OCI-LY7 (cell line): ENCODE measurements at places on chromosomes 1 and 21. TPM values are rescaled to one million over a fixed set of nuclear protein-coding genes. Genes with fewer than 3 reads are reported as not detected.

DNA sequence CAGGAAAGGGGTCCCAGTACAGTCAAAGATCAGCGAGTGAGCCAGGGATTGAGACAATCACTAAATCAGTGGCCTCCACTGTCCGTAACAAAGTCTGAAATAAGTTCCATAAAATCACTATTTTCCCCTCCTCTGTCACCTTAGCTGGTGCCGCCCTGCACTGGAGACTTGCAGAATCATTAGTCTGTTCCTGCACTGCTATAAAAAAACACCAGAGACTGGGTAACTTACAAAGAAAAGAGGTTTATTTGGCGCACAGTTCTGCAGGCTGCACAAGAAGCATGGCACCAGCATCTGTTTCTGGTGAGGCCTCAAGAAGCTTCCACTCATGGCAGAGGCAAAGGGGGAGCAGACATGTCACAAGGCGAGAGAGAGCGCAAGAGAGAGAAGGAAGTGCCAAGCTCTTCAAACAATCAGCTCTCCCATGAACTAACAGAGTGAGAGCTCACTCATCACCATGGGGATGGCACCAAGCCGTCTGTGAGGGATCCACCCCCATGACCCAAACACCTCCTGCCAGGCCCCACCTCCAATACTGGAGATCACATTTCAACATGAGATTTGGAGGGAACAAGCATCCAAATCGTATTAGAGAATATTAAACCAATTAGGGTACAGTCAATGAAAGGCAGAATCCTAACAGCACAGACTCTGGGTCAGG, 129.8 kb upstream of the TIAM1 start:
- no peak for DNase-seq

- DNase-seq: no peak
Measured at GRCh38 chr21:33007747-33008146, 18.0 kb upstream of the OLIG2 start.

SNX27 gene
- total RNA-seq: 31.6 and 32.0 TPM in 2 replicates

- no peak for DNase-seq
Measured at GRCh38 chr1:247474367-247474766, 16.5 kb upstream of the OR2B11 start.

- no peak for DNase-seq
Measured at GRCh38 chr1:61143821-61144424, 61.6 kb downstream of the NFIA start.

DNA sequence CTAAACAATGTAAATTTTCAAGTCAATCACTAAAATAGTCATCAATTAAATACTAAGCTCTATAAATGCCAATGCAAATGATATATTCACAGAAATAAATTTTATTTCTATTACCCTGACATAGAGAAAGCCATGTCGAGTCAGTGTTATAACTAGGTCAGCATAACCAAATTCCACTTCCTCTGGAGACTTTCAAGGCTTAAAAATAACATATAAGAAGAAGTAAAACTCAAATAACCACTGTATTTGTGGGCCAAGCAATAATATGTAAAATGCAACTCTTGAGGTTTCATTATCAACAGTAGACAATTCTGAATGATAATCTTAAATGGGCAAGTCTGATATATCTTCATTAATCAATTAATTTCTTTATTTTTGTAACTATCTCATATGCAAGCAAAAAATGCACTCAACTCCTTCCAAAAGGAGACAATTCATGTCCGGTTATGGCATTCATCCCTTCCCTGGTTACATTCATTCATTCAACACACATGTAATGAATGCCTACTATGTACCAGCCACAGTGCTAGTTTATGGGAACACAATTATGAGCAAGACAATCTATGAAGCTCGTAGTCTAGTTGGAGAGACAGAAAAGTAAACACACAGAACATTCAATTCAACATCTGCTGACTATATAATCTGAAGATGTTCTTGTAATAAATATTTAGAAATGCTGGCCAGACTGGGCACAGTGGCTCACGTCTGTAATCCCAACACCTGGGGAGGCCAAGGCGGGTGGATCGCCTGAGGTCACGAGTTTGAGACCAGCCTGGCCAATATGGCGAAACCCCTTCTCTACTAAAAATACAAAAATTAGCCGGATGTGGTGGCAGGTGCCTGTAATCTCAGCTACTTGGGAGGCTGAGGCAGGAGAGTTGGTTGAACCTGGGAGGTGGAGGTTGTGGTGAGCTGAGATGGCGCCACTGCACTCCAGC, 37.1 kb upstream of the CAP1 start:
- peak; percentile 56 for DNase-seq

DNA sequence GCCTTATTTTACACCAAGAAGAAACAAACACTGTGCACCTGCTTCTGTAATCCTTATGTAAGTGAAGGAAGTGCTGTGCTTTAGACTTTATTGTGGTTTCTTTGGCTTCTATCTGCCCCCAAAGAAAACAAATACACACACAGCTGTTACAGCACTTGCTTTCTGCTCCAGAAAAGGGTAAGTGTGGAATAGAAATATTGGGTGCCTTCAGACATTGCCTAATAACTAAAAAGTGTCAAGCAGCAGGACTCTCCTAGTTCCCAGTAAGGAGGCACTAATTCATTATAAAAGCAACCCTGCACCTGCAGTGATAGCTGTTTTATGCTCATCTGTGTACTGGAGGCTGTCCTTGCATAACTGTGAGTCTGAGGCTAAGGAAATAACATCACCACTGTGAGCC, 23.4 kb upstream of the PRRX1 start:
- no peak for DNase-seq

CLCA1 gene
- not detected in 2 replicates for total RNA-seq

DNA sequence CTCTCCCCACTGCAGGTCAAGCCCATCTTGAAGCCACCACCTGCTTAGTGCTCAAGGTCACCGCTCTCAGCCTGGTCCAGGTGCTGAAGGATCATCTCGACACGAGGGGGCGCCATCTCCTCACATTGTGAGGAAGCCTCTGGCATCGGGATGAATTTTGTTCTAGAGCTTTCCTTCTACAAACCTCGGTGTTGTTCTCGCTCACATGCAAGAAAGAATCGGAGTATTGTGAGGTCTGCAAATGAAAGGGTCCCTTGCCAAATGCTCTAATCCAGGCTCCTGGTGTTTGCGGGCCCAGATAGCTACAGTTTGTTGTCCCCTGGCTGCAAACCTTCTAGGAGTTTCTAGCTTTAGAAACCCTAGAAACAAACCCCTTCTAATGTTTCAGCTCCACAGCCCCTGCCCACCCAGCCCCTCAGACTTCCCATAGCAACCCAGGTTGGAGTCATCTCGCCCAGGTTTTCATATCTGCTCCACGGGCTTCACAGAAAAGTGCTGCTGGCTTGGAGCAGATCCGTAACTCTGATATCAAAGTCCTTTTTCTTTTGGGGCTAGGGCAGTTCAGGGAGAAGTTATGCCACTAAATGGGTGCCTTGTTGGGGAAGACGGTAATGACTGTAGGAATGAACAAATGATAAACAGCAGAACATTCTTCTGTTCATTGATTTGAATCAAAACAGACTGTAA, 8.6 kb upstream of the ATP5PO start:
- DNase-seq: peak; percentile 91

TRAF5 gene
- 54.4 and 61.1 TPM in 2 replicates for total RNA-seq

PLA2G2C gene
- total RNA-seq: 0.57 and 0.83 TPM in 2 replicates

ACTRT2 gene
- not detected in 2 replicates for total RNA-seq

DNA sequence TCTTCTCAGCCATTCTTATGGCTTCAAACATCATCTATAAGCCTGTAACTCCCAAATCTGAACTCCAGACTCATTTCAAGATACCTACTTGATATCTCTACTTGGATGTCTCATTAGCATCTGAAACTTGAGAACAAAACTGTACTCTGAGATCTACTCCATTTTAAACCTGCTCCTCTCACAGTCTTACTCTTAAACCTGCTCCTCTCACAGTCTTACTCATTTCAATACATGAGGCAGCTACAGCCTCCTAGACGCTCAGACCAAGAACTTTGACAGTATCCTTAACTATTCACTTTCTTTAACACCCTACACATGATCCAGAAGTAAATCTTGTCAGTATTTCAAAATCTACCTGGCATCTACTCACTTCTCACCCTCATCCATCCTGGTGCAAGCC, 54.3 kb downstream of the NBPF6 start:
- no peak for DNase-seq

DNA sequence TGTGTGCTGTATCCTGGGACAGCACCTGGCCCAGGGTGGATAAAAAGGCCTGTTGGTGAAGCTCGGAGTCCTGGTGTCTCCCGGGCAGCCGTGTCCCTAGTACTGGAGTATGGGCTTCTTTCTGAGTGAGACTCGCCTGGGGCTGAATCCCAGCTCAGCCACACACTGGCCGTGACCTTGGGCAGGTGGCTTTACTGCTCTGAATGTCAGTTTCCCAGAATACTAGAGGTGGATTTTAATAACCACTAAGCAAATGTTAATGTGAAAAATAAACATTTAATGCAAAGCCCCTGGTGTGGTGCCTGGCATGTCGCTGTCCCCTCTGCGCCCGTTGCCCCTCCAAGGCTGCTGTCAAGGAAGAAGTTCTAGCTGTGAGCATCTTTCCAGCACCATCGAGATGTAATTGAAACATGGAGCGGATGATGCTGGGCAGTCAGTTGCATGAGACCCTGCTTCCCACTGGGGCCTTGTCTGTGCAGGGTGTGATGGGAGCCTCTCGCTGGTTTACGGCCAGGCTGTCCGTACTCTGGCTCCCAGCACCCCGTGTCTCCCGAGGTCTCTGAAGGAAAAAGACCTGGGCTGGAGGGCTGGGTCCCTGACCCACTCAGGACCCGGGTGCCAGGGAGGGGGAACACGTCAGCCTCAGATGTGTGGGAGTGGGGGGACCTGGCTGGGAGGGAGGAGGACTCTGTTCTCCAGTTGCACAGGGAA, 527.8 kb downstream of the MATN1 start:
- DNase-seq: no peak

DNA sequence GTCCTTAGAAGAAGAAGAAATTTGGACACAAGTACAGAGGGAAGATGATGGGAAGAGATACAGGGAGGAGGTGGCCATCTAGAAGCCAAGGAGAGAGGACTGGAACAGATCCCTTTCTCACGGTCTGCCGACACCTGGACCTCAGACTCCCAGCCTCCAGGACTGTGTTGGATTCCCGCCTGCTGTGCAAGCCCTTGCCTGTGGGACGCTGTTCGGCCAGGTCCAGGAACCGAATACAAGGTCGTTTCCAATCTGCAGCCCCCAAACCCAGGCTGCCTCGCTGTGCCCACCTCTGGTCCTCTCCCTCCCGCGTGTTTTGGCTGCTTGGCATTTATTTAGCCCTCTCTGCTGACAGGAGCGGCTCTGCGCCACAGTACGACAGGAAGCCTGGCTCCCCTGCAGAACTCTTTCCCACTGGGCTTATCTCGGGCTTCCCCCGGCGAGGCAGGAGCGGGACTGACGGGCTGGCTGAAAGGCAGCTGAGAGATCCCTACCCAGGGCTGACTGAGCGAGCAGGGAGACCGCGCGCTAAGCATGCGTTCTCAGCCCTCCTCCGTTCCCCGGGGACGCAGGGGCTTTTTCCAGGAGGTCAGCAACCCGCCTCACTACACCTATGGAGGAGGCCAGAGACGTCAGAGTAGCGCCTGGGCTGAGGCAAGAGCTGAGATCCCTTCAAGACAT, 238.4 kb downstream of the TNR start:
- DNase-seq: no peak

DNA sequence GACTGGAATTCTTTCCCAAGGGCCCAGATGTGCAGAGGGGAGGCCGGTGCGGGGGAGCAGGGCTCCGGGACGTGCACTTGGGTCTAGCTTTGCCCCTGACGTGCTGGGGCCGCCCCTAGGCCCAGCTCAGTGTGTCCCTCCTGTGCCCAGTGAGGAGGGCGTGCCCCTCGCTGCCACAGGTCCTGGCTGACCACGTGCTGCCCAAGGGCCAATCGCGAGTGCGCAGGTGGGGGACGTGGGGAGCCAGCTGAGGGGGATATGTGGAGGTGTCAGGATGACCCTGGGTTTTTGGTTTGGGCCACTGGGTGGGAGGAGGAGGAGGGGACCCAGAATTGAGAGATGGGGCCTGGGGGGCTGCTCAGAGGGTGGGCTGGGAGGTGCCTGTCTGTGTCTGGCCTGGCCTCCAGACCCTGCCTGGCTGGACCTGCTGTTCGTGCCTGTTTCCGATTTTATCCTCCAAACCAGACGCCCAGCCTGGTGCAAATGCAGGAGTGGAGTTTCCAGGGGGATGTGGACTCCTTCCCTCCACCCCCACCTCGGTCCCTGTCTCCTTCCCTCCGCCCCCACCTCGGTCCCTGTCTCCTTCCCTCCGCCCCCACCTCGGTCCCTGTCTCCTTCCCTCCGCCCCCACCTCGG, 6.1 kb upstream of the RNF223 start:
- no peak for DNase-seq

- DNase-seq: no peak
Measured at GRCh38 chr21:42437786-42438185, 34.1 kb downstream of the UBASH3A start.

- no peak for DNase-seq
Measured at GRCh38 chr1:173530795-173531693, 53.9 kb downstream of the PRDX6 start.

DNA sequence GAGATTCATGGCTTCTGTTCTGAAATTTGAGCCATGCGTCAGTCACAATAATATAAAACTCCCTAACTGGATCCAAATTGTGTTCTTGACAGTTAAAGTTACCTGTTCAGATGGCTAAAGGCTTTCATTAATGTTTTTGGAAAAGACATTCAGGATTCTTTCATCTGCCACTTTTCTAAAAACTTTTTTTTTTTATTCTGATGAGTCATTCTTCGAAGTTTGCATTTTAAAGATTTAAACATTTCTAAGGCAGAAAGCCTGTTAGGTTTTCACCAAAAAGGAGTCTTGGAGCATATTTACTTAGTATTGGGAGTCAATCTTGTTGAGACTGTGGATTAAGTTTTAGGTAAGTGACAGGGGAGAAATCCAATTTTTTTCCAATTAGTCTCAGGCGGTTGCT, 18.9 kb upstream of the SDC3 start:
- no peak for DNase-seq

DNA sequence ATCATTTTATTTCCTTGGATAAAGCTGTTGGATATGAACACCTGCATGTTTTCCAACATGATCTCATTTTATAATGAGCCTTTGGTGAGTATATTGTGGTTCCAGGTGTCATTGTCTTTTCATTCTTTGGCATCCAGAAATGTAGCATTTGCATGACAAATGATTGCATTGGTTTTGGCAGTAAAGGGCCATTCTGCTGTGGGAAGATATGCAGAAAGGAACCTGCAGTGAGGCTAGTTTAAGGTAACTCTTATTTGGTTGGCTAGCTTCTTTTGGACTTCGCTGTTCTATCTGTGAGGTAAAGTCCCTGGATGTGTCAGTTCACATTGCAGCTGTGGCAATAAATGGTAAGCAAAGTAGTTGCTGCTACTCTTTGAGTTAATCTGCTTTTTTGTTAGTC, 343.0 kb downstream of the AMY1C start:
- DNase-seq: no peak

TTC3 gene
- total RNA-seq: 86.4 and 90.0 TPM in 2 replicates

- peak; percentile 2 for DNase-seq
Measured at GRCh38 chr1:163561580-163562295, 240.0 kb downstream of the NUF2 start.

CLDN19 gene
- not detected in 2 replicates for total RNA-seq

- DNase-seq: no peak
Measured at GRCh38 chr1:88990426-88990825, 2.0 kb downstream of the KYAT3 start.

ODR4 gene
- 11.6 and 16.1 TPM in 2 replicates for total RNA-seq
